Left lobe of liver (tissue), 2 donors: ENCODE measurements at places on chromosomes 5 and 9. TPM values are rescaled to one million over a fixed set of nuclear protein-coding genes. Genes with fewer than 3 reads are reported as not detected.
A peak's percentile ranks its signal among the peaks of the same experiment; 100 is the strongest.

GRCh38 chr5:565782-566440 lies 41.7 kb upstream of the SLC9A3 start:
- DNase-seq = no peak

DNA sequence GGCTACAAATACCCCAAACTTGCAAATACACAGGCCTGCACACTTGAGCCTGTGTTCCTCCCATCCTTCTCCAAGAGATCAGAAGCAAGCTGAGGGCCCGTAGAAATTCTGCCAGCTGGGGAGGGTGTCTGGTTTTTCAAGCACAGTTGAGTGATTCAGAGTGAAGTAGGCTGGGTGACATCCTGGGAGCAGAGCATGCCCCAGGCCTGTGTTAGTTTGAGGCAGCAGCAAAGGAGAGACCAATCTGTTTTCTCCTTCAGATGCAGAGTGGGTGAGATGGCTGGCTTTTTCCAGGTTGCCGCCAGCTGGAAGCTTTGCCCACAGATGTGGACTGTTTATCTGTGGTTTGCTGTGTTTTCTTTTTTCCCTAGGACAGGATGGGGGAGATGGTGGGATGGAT lies 63.1 kb downstream of the RCL1 start:
- DNase-seq = no peak

- DNase-seq = no peak
These were observed 367.5 kb upstream of the PTGER4 start for GRCh38 chr5:40312205-40312604.

DNA sequence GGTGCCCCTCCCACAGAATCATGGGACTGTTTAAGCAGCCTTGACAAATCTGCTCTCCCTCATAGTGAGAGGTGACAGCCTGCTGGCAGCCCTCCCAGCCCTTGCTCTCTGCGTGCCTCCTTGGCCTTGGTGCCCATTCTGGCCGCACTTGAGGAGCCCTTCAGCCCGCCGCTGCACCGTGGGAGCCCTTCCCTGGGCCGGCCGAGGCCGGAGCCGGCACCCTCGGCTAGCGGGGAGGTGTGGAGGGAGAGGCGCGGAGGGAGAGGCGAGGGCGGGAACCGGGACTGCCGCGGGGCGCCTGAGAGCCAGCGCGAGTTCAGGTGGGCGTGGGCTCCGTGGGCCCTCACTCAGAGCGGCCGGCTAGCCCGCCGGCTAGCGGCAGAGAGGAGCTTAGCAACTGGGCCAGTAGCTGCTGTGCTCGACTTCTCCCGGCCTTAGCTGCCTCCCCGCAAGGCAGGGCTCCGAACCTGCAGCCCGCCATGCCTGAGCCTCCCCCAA lies 125.9 kb upstream of the MYO10 start:
- DNase-seq = no peak

GRCh38 chr5:493119-493701 lies 31.0 kb downstream of the SLC9A3 start:
- no peak for DNase-seq

GRCh38 chr9:86718388-86719049 lies 228.8 kb downstream of the GAS1 start:
- no peak for DNase-seq

GRCh38 chr5:17255471-17256021 lies 38.1 kb downstream of the BASP1 start:
- no peak for DNase-seq

The ALG2 gene
- 29.1 TPM for total RNA-seq

The ABHD17B gene
- 10.9 TPM for total RNA-seq

The PCDHB2 gene
- 0.08 TPM for total RNA-seq

The RFESD gene
- total RNA-seq = 1.6 TPM

- no peak for DNase-seq
These were observed 77.3 kb upstream of the CTSL start for GRCh38 chr9:87648606-87649005.

The OBP2B gene
- not detected for total RNA-seq

The CPLANE1 gene
- total RNA-seq = 3.7 TPM

The SURF4 gene
- 225 TPM for total RNA-seq

DNA sequence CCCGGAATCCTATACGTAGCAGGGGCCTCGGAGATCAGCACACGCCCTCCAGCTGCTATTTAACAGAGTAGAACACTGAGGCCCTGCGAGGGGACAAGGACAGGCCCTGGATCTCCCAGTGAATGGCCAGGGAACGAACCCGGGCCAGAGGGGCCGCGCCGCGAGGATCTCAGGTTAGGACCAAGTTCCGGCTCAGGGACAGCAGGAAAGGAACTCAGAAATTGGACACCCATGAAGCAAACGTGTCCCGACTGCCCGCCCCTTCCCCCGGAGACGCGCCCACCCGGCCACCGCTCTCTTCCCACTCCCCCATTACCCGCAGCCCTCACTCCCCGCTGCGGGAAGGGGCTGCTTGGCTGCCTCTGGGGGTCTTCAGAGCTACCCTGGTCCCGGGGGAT lies 1.0 kb upstream of the FOXE1 start:
- no peak for DNase-seq

The AGXT2 gene
- total RNA-seq = 50.8 TPM

The SLC1A1 gene
- 23.1 TPM for total RNA-seq

The GRM6 gene
- total RNA-seq = not detected

- no peak for DNase-seq
These were observed 173.7 kb upstream of the ANKRD55 start for GRCh38 chr5:56406838-56407237.

DNA sequence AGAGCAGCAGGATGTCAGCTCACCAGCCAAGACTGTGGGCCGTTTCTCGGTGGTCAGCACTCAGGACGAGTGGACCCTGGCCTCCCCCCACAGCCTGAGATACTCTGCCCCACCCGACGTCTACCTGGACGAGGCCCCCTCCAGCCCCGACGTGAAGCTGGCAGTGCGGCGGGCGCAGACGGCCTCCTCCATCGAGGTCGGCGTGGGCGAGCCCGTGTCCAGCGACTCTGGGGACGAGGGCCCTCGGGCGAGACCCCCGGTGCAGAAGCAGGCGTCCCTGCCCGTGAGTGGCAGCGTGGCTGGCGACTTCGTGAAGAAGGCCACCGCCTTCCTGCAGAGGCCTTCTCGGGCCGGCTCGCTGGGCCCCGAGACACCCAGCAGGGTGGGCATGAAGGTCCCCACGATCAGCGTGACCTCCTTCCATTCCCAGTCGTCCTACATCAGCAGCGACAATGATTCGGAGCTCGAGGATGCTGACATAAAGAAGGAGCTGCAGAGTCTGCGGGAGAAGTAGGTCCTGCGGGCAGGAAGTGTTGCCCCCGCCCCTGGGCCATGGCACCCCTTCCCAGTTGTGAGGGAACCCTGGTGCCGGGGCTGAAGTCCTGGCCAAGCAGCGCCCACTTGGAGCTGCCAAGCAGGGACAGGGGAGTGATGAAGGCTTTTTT lies 108.9 kb downstream of the WNK2 start:
- DNase-seq = no peak

DNA sequence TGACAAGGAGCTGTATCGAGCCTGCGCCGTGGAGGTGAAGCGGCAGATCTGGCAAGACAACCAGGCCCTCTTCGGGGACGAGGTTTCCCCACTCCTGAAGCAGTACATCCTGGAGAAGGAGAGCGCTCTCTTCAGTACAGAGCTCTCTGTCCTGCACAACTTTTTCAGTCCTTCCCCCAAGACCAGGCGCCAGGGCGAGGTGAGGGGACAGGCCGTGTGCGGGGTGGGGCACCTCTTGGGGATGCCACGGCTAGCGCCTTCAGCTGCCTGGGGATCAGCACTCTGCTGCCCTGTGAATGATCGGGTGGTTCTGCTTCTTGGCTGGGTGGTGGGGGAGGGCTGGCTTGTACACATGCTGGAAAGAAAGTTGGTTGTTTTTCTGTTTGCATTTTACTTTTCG lies 1.7 kb downstream of the NELFB start:
- no peak for DNase-seq

GRCh38 chr9:97853844-97854695 lies 1.0 kb downstream of the FOXE1 start:
- no peak for DNase-seq

The PTPN3 gene
- total RNA-seq = 14.3 TPM

DNA sequence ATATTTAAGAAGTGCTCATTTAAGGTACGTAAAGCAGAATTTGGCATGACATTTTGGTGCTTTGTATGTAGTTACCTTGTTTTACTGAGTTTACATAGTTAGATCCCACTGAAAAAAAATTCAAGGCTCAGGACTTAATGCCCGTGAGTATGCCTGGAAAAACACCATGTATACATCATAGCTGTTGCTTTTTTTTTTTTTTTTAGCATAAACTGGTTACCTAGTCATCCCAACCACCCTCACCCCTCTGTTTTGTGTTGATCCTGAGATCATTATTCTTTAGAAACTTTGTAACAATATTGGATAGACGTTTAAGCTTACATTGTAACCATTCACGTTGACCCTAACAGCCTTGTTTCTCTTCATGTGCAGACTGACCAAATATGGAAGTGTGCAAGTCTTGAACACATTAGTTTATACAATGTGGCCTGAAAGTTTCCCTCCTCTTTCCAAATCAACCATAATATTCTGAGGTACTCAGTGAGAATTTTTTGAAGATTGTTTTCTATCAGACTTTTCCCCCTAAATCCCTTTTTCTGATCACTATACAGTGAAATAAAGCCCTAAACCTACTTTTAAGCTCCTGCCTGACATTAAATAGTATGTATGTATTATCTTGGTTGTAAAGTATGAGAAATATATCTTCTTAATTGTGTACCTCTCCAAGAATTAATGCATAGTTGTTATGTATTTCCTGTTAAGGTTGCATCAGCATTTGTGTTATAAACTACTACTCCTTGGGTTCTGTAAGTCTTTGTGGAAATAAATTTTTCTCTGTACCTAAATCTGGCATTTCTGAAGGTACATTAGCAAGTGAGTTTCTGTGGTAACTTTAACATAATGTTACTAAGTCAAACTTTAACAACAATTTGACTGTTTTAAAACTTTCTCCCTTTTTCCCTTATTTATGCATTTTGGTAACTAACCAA lies 4.4 kb downstream of the RABGAP1 start:
- no peak for DNase-seq

The KCNT1 gene
- total RNA-seq = not detected

The FGF10 gene
- 0.08 TPM for total RNA-seq

- DNase-seq = no peak
These were observed 203.8 kb upstream of the RAI14 start for GRCh38 chr5:34452170-34452828.

The LHX6 gene
- total RNA-seq = 0.20 TPM

DNA sequence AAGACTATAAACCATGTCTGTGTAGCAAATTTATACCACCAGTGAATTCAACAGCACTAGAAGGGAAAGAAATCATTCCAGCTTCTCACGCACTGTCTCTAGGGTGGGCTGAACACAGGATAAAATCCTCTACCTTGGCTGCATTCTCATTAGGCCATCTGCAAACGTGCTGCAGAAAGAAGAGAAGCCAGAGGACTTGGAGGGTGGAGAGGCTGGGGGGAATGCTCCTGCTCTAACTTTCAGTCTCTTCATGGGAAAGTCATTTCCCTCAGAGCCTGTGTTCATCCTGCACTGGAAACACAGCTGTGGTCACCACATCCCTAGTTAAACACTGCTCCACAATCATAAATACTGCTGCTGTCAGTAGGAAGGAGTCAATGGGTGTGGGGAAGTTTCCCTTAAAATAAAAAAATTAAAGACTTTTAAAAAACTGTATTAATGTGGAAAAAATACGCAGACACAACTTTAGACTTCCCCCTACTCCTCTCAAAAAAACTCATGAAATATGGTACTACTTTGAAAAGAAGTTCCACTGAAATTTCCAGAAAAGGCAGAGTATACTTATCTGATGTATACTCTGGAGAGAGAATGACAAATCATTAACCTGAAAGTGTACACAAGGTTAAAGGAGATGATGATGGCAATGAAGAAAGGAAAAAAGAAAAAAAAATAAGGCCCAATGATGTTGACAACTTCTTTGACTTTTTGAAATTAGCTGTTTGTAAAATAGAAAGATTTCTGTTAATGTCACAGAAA lies 46.8 kb downstream of the LHFPL2 start:
- no peak for DNase-seq

DNA sequence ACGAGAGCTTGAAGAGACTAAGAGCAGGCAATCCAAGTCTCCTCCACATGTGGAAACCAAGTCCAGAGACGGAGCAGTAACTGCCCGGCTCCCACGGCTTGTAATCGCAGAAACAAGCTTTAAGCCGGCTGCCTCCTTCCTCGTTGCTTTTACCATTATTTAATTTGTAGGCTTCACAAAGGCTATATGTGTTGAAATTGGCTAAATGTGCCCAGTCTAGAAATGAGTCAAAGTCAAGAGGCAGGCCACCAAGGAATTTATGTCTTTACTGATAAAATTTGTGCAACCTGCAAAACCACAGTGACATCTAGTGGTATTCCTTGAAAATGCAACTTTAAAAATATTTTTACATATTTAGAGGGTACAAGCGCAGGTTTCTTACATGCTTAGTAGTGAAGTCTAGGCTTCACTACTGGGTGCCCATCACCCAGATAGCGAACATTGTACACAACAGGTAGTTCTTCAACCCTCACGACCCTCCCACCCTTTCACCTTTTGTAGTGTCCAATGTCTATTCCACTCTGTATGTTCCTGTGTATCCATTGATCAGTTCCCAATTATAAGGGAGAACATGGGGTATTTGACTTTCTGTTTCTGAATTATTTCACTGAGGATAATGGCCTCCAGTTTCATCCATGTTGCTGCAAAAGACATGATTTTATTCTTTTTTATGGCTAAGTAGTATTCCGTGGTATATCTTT lies 33.5 kb upstream of the EBF1 start:
- no peak for DNase-seq

- no peak for DNase-seq
These were observed 1888.4 kb downstream of the MAT2B start for GRCh38 chr5:165393839-165394238.

DNA sequence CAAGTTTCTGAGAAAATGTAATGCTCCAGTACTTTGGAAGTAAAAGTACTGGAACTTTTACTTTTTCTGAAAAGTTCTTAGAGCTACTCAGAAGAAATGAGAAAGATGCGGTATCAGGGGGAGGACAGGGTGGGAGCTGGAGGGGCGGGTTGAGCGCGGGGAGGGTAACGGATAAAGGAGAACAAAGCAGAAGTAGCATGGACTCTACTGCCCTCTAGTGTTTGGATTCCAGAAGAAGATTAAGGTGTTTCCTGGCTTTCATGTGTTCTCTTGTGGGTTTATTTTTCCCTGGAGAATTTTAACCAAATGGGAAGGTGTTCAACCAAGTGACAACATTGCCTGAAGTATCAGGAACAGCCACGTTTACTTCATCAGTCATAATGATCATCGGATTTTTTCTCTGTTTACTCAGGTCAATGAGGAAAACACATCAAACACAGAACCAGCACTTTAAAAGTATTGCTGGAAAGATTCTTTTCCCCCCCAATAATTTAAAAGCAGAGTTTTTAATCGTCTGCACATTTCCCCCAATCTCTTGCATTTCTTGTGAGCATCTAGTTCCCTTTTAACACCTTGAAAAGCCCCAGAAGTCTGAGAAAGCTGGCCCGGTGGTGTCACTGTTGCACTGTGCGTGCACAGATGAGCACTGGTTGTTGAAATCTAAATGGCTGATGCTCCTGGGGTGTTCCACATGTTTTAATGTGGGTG lies 190.6 kb downstream of the MPDZ start:
- peak; percentile 69 for DNase-seq

DNA sequence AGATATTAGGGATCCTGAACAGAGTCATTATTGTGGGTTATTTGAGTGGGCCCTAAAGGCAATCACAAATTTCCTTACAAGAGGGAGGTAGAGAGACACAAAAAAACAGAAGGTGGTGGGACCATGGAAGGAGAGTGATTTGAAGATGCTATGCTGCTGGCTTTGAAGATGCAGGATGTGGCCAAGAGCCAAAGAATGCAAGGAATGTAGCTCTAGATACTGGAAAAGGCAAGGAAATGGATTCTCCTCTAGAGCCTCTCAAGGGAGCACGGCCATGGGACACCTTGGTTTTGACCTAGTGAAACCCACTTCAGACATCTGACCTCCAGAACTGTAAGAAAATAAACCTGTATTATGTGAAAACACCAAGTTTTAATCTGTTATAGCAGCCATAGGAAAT lies 53.8 kb downstream of the TTC39B start:
- no peak for DNase-seq

The FOXD4L4 gene
- 0.15 TPM for total RNA-seq
